ENCODE measurements at places on chromosomes 11 and 22.

GRCh38 chr11:36817336-36817965 lies 219.4 kb upstream of the RAG2 start:
- no peak for DNase-seq

DNA sequence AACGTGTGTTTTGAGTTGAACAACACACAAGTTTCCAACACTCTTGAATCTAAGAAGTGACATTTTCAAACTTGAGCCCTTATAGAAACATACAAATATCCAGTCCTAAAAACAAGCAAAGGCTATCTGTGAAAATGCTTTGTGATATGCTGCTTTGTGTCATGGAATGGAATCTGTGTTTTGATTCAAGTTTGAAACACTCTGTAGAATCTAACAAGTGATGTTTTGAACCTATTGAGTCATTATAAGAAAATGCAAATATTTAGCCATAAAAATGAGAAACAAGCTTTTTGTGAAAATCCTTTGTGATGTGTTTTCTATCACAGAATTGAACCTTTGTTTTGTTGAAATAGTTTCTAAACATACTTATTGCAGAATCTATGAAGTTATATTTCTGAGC lies 105.7 kb upstream of the VPREB1 start:
- DNase-seq: no peak

- DNase-seq: no peak
Observed at GRCh38 chr11:76313913-76314740, 66.8 kb downstream of the THAP12 start.

GRCh38 chr11:75925785-75926164 lies 110.8 kb downstream of the UVRAG start:
- DNase-seq: no peak

GRCh38 chr22:27080036-27080578 lies 422.7 kb downstream of the MIAT start:
- DNase-seq: no peak

GRCh38 chr22:48738204-48738980 lies 1089.3 kb downstream of the BRD1 start:
- no peak for DNase-seq

GRCh38 chr11:92512204-92512569 lies 287.6 kb downstream of the FAT3 start:
- no peak for DNase-seq

DNA sequence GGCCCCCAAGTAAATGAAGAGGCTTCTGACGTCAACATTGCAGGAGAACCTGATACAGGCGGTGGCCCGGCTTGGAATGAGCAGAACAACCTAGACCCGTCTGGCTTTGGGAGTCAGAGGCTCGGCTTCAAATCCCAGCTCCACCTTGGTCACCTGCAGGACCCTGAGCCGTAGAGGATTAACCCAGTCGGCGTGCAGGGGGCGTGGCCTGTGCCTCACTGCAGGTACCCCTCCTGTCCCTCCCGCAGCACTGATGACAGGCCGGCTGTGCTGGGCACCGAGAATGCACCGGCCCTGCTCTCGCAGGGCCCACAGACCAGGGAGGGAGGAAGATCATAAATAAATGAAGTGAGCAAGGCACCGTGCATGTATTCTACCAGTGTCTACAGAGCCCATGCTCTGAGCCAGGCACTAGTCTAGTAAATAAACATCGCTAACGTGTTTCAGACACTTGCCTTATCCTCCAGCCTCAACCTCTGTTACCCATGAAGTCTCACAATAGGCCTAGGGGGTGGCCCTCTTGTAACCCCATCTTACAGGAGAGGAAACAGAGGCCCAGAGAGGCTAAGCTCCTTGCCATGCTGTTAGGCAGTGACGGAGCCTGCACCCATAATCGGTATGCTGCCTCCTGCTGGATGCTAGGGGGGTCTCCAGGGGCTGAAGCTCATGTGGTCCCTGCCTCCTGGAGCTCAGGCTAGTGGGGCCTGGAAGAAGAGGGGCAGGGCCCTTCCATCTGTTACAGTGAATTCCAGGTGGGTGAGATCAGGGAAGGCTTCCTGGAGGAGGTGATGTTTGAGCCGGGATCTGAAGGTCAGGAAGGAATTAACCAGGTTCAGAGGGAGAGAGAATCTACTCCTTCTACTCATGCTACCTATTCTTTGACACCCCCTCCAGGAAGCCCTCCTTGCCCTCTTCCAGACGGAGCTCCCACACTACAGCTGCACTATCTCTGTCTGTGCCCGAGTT lies 53.4 kb downstream of the RTL6 start:
- DNase-seq: peak; percentile 5

DNA sequence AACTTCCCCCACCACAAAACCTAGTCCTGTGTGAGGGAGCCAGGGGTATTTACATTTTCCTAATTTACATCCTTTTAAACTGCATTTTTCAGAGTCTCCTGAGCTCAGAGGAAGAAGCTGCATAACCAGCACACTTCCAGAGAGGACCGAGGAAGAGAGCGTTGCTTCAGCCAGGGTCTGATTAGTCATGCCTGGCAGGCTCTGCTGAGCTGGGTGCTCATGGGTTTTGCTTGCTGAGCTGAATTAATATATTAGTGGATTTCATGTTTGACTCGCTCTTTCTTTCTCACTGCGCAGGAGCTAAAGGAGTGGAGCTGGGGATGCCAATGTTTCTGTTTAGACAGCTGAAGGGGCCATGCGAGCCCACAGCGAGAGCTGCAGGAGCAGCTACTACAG lies 539.3 kb upstream of the B3GAT1 start:
- DNase-seq: peak; percentile 43

- DNase-seq: no peak
Observed at GRCh38 chr11:109584001-109584972, 162.3 kb downstream of the C11orf87 start.

DNA sequence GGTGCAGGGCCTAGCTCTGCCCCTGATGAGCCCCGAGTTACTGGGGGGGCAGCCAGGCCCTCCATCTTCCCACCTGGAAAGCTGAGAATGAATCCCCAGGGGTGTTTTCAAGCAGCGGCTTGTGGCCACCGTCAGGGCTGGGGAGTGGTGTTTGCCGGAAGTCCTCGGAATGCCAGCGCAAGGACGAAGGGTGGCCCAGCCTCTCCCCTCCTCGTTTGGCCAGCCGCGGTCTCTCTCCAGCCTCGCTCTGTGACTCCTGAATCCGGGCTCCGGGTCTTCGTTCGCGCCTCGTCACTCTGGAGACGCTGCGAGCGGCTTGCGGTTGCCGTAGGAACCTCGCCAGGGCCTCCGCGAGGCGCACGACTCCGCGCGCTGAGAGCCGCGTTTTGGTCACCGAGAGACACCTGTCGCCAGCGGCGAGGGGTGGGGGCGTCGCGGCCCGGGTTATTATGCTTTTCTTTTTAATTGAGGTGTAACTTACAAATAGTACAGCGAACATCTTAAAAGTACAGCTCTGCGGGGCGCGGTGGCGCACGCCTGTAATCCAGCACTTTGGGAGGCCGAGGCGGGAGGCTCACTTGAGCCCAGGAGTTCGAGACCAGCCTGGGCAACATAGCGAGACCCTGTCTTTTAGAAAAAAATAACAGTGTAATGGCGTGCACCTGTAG lies 6.3 kb upstream of the KDELR3 start:
- peak; percentile 75 for DNase-seq

DNA sequence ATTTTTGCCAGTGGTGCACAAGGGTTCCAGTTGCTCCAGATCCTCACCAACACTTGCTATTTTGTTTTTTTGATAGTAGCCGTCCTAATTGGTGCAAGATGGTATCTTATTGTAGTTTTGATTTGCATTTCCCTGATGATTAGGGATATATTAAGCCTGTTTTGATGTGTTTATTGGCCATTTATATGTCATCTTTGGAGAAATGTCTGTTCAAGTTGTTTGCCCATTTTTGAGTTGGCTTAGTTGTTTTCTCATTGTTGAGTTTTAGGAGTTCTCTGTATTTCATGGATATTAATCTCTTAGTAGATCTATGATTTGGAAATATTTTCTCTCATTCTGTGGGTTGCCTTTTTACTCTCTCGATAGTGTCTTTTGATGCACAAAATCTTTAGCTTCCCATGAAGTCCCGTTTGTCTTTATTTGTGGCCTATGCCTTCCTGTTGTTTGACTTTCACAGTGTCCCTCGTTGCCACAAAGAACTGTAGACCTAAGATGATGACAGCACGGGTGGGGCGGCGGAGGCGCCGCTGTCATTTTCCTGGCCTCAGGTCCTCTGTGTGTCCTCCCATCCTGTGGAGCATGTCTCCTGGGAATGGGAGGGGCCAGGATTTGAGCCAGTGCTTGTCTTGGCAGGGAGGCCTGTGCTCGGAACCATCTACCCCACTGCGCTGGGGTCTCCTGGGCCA lies 33.5 kb downstream of the LRP5 start:
- no peak for DNase-seq
